Stomach (tissue), 19 donors: ENCODE measurements at places on chromosomes 13 and 19.

- H3K36me3 ChIP-seq, result no peaks in the 10 kb centered on the region
- no peak overlapping the region for H3K4me3 ChIP-seq
- peaks cover 32% of the 10 kb centered on the region for H3K27me3 ChIP-seq
- DNase-seq, result no peak
- no peak overlapping the region for H3K27ac ChIP-seq
- no peaks in the 10 kb centered on the region for H3K4me1 ChIP-seq
These were observed 11.8 kb upstream of the LILRA2 start for GRCh38 chr19:54561840-54562239.

DNA sequence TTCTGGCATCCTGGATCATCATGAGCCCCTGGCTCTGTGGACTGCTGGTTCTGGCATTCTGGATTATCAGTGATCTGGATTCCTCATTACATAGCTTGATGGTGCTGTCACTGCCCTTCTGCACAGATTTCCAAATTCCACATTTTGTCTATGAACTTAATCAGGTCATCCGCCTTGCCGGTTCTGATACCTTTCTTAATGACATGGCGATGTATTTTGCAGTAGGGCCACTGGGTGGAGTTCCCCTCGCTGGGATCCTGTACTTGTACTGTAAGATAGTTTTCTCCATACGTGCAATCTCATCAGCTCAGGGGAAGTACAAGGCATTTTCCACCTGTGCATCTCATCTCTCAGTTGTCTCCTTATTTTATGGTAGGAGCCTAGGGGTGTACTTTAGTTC is 24.4 kb upstream of the OR7C2 start:
- H3K36me3 ChIP-seq, result no peaks in the 10 kb centered on the region
- peaks cover 17% of the 10 kb centered on the region for H3K27me3 ChIP-seq
- H3K27ac ChIP-seq, result no peak overlapping the region

GRCh38 chr19:19137556-19138108 is 646 bp downstream of the TMEM161A start:
- DNase-seq, result no peak
- H3K4me3 ChIP-seq, result peak overlapping the region; percentile 60
- no peaks in the 10 kb centered on the region for H3K27me3 ChIP-seq
- peak overlapping the region; percentile 82 for H3K27ac ChIP-seq
- no peaks in the 10 kb centered on the region for H3K36me3 ChIP-seq
- H3K4me1 ChIP-seq, result peaks cover 20% of the 10 kb centered on the region

GRCh38 chr13:20840568-20840967 is 62.0 kb downstream of the XPO4 start:
- no peak overlapping the region for H3K4me3 ChIP-seq
- H3K27ac ChIP-seq, result no peak overlapping the region
- peaks cover 60% of the 10 kb centered on the region for H3K36me3 ChIP-seq
- peak; percentile 12 for DNase-seq
- no peaks in the 10 kb centered on the region for H3K27me3 ChIP-seq

DNA sequence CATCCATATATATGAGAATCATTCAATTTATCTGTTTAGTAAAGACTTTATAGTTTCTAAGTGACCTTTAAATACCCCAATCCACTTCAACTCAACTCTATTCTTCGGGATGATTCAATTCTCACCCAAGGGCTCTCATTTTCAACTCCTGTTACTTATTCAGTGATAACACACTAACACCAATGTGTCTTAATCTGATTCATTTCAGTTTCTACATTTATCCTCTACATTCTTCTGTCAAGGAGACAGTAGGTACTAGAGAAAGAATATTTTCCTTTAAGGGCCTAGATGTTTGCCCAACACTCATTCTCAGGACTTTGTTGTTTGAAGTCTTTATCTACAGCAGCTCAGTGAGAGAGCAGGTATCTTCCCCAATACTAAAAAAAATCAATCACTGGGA is 7.1 kb downstream of the ARGLU1 start:
- H3K36me3 ChIP-seq, result peaks cover 33% of the 10 kb centered on the region
- no peak overlapping the region for H3K27ac ChIP-seq
- H3K4me3 ChIP-seq, result no peak overlapping the region
- DNase-seq, result no peak

GRCh38 chr13:92164822-92165221 is 766.4 kb downstream of the GPC5 start:
- H3K27me3 ChIP-seq, result no peaks in the 10 kb centered on the region
- H3K4me1 ChIP-seq, result no peaks in the 10 kb centered on the region

- no peaks in the 10 kb centered on the region for H3K4me1 ChIP-seq
- no peaks in the 10 kb centered on the region for H3K27me3 ChIP-seq
- no peaks in the 10 kb centered on the region for H3K36me3 ChIP-seq
- H3K27ac ChIP-seq, result no peak overlapping the region
These were observed 46.3 kb upstream of the ZNF730 start for GRCh38 chr19:23070353-23071146.

- no peaks in the 10 kb centered on the region for H3K27me3 ChIP-seq
- peaks cover 5% of the 10 kb centered on the region for H3K4me1 ChIP-seq
- DNase-seq, result no peak
- no peak overlapping the region for H3K27ac ChIP-seq
These were observed 28.8 kb upstream of the RCBTB2 start for GRCh38 chr13:48561466-48562235.

DNA sequence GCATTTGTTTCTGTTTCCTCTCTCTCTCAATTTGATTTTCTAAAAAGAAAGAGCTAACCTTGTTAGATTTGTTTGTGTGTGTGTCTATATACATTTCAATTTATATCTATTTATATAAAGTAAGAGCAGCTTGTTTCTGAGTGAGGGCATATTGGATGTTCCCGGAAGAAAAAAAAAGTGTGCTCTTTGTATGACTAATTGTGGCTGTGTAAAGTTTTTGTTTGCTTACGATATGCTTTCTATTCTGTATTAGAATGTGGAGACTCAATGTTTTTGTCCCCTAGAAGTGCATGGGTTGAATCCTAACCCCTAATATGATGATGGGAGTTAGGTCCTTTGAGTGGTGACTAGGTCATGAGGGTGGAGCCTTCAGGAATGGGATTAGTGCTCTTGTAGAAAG is 66.6 kb upstream of the C1QTNF9B start:
- no peak for DNase-seq
- no peaks in the 10 kb centered on the region for H3K27me3 ChIP-seq
- peaks cover 11% of the 10 kb centered on the region for H3K4me1 ChIP-seq
- no peak overlapping the region for H3K27ac ChIP-seq
- H3K36me3 ChIP-seq, result no peaks in the 10 kb centered on the region

GRCh38 chr13:27774651-27775050 is 17.6 kb upstream of the GSX1 start:
- DNase-seq, result no peak
- no peaks in the 10 kb centered on the region for H3K36me3 ChIP-seq
- no peak overlapping the region for H3K4me3 ChIP-seq
- peaks cover 88% of the 10 kb centered on the region for H3K27me3 ChIP-seq
- H3K27ac ChIP-seq, result no peak overlapping the region

DNA sequence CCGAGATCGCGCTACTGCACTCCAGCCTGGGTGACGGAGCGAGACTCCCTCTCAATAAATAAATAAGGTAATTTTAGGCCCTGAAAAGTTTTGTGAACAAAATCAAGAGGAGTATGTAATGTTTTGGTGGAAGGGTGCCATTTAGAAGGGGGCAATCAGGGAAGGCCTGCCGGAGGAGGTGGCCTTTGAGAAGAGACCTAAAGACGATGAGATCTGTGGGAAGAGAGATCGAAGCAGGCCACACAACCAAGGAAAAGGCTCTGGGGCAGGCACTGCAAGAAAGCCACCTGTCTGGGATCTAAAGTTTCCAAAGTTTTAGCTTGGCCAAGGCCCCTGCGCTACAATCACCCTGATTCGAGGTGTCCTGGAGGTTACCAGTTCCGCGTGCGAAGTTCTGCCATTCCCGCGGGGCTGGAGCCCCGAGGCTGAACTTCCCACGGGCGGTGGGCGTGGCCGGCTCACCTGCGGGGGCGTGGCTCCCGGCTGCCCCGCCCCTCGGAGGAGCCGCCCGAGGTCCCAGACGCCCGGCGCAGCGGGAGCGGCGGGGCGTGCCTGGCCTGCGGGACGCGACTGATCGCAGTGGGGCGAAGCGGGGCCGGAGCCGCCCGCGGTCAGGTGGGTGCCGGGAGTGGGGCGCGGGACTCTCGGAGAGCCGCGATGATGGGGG is at the start of gene KLC3:
KLC3 (plus strand) TSS at position 519 of the 667 bp plus-strand sequence. CDS start 4,792 bp downstream, outside the sequence.
- H3K4me1 ChIP-seq, result peaks cover 17% of the 10 kb centered on the region
- H3K4me3 ChIP-seq, result peak within 1 kb of the TSS; percentile 53
- H3K27ac ChIP-seq, result no peak within 1 kb of the TSS
- DNase-seq, result peak; percentile 85
- no peaks in the 10 kb centered on the region for H3K36me3 ChIP-seq
- peaks cover 70% of the 10 kb centered on the region for H3K27me3 ChIP-seq

GRCh38 chr13:43023289-43023963 is at the start of gene DNAJC15:
Gene DNAJC15, plus strand, starts transcription at chr13:43023586. Its CDS starts 41 bp downstream, at chr13:43023627.
- H3K36me3 ChIP-seq, result no peaks in the 10 kb centered on the region
- peaks cover 4% of the 10 kb centered on the region for H3K4me1 ChIP-seq
- H3K27me3 ChIP-seq, result no peaks in the 10 kb centered on the region
- DNase-seq, result peak; percentile 78
- H3K27ac ChIP-seq, result peak within 1 kb of the TSS; percentile 93

GRCh38 chr19:12751635-12752034 is at the start of gene BEST2:
Gene BEST2, plus strand, starts transcription at chr19:12751791. Its CDS starts 802 bp downstream, at chr19:12752593.
- H3K27ac ChIP-seq, result no peak within 1 kb of the TSS
- no peak within 1 kb of the TSS for H3K4me3 ChIP-seq
- H3K27me3 ChIP-seq, result no peaks in the 10 kb centered on the region
- no peaks in the 10 kb centered on the region for H3K4me1 ChIP-seq
- peaks cover 21% of the 10 kb centered on the region for H3K36me3 ChIP-seq
